ENCODE measurements at places on chromosomes 13 and 19.

- no peak for DNase-seq
Measured at GRCh38 chr13:20923272-20923671, 20.7 kb upstream of the XPO4 start.

GRCh38 chr19:18417250-18418028, 1.8 kb upstream of the SSBP4 start:
- no peak for DNase-seq

DNA sequence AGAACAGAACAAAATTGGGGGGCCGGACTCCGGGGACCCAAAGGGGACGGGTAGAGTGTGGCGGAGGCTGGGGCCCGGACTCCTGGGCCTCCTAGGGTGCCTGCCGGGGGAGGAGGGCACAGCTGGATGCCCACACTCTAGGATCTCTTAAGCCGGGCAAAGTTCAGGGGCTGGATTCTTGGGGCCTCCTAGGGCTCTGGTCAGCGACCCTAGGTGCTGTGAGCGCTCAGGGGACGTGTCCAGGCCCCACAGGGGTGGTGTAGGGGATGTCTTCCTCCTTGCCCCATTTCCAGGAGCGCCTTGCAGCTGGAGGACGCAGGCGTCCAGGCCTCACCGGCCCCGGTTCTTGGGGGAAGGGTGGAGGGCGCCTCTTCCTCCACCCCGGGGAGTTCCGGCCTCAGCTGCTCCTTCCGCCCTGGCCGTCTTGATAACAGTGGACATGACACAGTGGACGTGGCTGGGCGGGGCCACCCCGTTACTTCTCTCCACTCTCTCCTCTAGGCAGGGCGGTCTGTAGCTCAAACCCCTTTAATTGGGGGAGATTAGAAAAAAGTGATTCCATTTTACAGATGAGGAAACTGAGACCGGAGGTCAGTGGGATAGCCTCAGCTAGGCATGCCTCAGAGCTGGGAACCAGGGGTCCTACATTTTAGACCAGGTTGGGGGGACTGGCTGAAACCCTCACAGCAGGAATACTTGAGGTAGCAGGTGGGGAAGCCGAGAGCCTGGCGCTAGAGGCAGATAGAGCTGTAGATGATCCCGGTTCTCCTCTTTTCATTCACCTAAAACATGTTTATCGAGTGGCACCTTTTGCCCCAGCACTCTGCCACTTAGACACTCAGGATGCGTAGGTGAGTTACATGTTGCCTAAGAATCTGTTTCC, 705 bp downstream of the STXBP2 start:
- DNase-seq, result no peak

DNA sequence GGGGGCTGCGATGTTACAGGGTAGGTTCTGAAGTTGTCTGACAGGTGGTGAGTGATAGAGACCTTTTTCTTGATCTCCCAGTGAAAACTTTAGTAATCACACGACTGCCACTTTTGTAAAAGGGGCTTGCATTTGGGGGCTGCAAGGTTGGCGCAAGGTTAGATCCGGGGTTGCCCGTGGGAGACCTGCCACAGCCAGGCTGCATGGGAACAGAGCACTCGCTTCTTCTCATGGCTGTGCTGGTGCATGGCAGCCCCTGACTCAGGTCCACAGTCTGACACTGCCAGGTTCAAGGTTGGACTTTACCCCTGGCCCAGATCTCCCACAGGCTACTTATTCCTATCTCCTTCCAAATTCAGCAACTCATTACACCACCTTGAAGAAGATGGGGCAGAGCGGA, 1190.4 kb downstream of the UQCRFS1 start:
- DNase-seq, result no peak

DNA sequence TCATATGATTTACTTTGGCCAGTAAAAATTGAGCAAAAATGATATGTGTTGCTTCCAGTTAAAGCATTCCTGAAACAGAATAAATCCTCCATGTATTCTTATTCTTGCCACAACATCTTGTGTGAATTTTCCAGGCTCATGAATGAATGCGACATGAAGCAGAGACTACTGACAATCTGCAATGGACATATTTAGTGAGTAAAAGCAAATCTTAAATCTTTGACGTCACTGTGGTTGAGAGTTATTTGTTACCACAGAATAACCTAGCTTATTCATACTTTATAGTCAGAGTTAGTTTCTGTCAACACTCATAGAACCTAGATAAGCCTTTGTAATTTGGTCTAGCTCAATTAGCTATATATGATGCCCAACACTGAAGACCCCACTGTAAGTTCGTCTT, 1443.1 kb downstream of the PCDH9 start:
- no peak for DNase-seq

- no peak for DNase-seq
Measured at GRCh38 chr13:34862716-34863115, 79.4 kb upstream of the NBEA start.

GRCh38 chr19:12953799-12954611, 3.0 kb downstream of the GADD45GIP1 start:
- DNase-seq, result no peak

DNA sequence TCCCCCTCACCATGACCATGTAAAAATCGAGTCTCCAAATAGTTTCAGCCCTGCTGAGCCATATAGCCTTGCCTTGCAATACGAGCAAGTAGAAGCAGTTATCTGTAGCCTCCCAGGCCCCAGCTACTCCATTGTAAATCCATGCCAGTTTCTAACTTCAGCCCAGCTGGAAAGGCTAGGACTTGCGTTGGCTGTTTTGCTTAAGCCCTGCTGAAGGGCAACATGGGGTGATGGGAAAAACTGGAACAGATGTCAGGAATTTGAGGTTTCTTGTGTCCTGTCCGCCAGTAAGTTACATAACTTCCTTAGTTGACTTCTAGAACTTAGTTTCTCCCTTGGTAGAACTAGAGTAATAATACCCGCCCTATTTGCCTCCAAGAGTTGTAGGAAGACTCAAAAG, 216.0 kb upstream of the SERP2 start:
- DNase-seq, result no peak

- no peak for DNase-seq
Measured at GRCh38 chr19:36771261-36772231, 1.1 kb downstream of the ZNF850 start.

GRCh38 chr19:10580979-10581631, 6.0 kb downstream of the AP1M2 start:
- DNase-seq, result peak; percentile 81

- DNase-seq, result no peak
Measured at GRCh38 chr13:74217811-74218210, 83.6 kb upstream of the KLF12 start.

DNA sequence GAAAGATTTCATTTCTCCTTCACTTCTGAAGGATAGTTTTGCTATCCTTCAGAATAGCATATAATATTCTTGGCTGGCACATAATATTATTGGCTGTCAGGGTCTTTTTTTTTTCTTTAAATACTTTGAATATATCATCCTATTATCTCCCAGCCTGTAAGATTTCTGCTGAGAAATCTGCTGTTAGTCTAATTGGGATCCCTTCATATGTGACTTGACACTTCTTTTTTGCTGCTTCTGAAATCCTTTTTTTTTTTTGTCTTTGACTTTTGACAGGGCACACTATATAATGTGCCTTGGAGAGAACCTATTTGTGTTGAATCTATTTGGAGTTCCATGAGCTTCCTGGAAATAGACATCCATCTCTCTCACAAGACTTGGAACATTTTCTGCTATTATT, 136.9 kb upstream of the UBL3 start:
- DNase-seq, result no peak

- no peak for DNase-seq
Measured at GRCh38 chr19:58579473-58580142, 6.5 kb upstream of the MZF1 start.

- DNase-seq, result no peak
Measured at GRCh38 chr19:4711211-4711610, 12.4 kb downstream of the DPP9 start.

DNA sequence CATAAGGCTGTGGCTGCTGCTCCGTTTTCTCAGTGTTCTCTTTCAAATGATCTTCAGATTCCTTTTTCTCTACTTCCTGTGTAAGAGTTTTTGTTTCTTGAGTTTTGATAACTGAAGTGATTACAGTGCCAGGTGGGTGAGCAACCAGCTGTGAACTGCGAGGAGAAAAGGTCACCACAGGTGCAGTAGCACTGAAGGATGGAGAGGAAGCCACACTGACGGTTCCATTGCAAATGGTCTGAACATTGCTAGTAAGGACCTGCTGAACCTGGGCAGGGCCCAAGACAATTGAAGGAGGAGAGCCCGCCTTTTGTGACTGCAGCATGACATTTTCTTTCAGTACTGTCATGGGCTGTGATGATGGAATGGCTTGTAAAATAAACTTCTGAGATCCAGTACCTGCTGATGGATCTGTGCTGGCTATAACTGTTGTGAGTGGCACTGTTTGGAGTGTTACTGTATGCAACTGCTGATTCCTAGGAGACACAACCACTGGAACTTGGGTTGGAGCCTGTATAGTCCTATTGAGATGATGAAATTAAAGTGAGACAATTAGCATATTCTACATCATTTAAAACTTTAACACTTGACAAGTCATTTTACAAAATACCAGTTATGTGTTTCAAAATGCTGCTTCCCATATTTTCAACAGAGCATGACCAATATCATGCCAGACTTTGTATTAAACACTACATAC, 85.5 kb downstream of the ELF1 start:
- DNase-seq, result no peak

DNA sequence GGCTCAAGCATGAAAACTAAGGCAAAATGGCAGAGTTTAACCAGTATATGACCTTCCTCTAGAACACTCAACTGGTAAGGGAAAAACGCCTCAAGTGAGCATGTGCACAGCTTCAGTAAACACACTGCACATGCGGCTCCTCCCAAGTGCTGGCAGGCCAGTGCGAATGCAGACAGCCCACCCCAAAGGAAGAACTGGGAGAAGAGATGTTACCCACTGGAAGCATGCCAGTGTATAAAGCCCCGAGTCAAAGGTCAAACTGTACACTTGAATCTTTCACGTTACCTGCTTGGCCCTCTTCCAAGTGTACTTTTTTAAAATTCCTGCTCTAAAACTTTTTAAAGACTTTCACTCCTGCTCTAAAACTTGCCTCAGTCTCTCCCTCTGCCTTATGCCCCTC, 19.2 kb upstream of the RCBTB1 start:
- DNase-seq, result no peak

Data from T follicular helper cell (primary cell).